ENCODE measurements at places on chromosomes 5 and 9.

- DNase-seq, result no peak
These were observed 114.4 kb downstream of the ROR2 start for GRCh38 chr9:91835632-91836031.

GRCh38 chr5:166073901-166074581 lies 2217.4 kb upstream of the WWC1 start:
- DNase-seq, result no peak

- DNase-seq, result no peak
These were observed 9.5 kb downstream of the ZNF367 start for GRCh38 chr9:96408409-96409280.

DNA sequence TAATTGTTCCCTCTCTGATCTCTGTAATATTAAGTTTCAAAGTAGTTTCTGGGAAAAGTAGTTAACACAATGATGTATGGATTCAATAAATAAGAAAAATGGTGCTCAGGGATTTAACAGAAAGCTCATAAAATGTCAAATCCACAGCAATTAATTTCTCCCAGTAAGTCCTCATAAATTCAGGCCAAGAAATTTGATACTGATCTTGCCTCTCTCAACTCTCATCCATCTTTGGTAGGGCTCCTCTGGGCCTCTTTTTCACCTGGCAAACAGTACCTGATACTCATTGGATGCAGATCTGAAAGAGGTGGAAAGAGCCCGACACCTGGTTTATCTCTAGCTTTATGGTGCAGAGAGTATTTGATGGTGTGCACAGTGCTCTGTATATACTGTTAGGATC lies 106.1 kb downstream of the STK32A start:
- DNase-seq, result no peak

- peak; percentile 22 for DNase-seq
These were observed 457.9 kb downstream of the RAB3C start for GRCh38 chr5:59040804-59041201.

GRCh38 chr5:61621202-61621650 lies 289.2 kb downstream of the ZSWIM6 start:
- no peak for DNase-seq

DNA sequence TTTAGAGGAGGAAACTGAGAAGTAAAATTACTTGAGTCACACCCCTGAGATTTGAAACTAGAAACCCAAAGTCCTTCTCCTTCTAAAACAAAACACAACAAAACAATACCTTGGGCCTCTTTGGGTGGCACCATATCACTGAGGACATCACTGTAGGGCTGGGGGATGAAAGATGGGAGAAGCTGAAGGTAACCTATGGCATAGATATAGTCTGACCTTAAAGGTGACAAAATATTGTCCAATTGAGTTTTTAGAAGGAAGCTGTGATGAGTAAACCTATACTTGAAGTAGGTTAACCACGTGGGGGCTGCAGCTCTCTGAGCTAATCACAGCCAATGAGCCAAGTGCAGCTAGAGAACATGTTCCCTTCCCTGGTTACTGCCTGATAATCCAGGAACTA lies 167.4 kb upstream of the CD180 start:
- no peak for DNase-seq

DNA sequence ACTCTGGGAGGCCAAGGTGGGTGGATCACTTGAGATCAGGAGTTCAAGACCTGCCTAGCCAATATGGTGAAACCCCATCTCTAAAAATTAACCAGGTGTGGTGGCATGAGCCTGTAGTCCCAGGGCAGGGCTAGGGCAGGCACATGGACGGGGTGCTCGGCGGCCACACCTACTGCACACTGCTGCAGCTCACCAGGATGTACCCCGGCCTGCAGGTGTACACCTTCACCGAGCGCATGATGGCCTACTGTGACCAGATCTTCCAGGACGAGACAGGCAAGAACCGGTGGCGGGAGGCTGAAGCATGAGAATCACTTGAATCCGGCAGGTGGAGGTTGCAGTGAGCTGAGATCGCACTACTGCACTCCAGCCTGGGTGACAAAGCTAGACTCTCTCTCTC lies 3.2 kb downstream of the ST6GALNAC4 start:
- DNase-seq, result no peak

- DNase-seq, result no peak
These were observed 166.7 kb downstream of the PAPPA start for GRCh38 chr9:116320290-116320689.

GRCh38 chr5:175885813-175886212 lies 14.4 kb downstream of the CPLX2 start:
- no peak for DNase-seq

GRCh38 chr9:111481885-111482636 lies 2.1 kb downstream of the ECPAS start:
- peak; percentile 23 for DNase-seq

DNA sequence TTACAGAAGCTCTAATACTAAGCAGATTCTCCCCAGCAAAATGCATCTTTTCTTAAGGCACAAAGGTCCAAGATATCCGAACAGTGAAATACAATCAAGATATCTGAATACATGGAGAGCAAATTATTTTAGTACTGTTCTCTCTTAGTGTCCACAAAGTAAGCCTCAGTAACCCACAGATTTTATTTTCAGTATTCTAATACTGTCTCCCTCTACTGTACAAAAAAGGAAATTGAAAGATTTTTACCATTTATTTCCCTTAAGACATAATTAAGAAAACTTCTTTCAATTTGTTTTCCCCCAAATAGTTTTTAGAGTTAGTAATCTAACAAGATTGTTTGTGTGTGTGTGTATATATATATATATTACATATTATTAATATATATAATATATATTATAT lies 24.7 kb upstream of the NOL6 start:
- no peak for DNase-seq

- no peak for DNase-seq
These were observed 36.6 kb downstream of the NREP start for GRCh38 chr5:111720333-111720890.

DNA sequence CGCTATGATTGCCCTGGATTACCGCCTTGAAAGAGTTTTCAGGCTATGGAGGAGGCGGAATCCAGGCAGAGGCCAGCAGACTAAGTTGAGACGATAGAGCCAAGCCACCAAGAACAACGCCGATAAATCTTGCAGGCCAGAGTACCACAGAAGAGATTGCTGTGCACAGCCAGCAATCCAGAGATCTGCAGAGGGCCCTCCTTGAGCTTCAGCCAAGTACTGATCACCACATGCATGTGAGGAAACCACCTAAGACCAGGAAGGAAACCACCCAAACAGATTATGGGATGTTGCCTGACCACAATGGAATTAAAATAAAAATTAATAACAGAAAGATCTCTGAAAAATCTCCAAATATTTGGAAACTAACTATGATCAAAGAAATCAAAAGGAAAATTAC lies 74.9 kb downstream of the GCNT4 start:
- DNase-seq, result no peak

DNA sequence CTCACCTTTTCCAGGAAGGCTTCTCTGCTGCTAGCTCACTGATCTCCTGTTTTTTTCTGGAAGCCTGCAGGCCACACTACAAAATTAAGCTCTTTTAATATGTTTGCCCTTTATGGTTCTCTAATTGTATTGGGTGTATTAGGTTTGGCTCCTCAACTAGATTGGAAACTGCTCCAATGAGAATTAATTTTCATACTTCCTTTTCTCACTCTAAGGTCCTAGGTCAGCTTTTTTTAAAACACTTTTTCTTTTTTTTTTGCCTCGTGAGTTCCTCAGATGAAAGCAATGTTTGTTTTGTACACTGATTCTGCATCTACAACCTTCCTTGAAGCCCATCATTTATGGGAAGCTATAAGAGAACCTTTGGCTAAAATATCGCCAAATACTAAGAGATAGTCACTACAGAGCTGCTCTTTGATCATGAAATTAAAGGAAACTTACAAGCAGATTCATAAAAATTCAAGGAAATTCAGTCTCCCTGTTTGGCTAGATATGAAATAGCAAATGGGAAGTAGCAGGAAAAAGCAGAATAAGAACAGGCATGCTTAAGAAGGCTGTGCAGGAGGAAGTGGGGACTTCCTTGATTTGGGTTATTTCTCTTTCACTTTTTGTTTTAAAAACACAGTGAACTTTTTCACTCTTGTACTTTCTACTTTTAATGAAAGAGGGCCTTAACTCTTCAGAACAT lies 55.2 kb upstream of the FYB1 start:
- DNase-seq, result no peak

DNA sequence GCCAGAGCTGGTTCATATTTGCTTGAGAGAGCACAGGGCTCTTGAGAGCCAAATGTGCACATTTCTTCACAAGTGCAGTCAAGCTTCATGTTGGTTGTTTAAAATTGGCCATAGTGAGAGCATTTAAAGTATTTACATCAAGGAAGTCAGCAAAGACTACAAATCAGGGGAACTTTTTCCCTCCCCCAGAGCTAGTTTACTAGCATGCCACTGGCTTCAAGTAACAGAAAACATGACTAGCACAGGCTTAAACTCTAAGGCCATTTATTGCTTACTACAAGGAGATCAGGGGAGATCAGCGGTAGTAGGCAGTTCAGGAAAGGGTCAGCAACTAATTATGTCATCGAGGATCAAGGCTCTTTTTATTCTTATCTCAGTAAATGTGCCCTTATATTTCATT lies 11.0 kb upstream of the CCDC171 start:
- DNase-seq, result no peak

GRCh38 chr9:91720751-91721705 lies 229.0 kb downstream of the ROR2 start:
- no peak for DNase-seq

- DNase-seq, result no peak
These were observed 241.1 kb downstream of the NFIB start for GRCh38 chr9:14072850-14073249.

GRCh38 chr9:24073007-24073592 lies 247.1 kb upstream of the ELAVL2 start:
- no peak for DNase-seq

- no peak for DNase-seq
These were observed 26.3 kb downstream of the AHRR start for GRCh38 chr5:347712-348284.

- peak; percentile 42 for DNase-seq
These were observed 46.2 kb upstream of the DENND4C start for GRCh38 chr9:19184144-19184917.

DNA sequence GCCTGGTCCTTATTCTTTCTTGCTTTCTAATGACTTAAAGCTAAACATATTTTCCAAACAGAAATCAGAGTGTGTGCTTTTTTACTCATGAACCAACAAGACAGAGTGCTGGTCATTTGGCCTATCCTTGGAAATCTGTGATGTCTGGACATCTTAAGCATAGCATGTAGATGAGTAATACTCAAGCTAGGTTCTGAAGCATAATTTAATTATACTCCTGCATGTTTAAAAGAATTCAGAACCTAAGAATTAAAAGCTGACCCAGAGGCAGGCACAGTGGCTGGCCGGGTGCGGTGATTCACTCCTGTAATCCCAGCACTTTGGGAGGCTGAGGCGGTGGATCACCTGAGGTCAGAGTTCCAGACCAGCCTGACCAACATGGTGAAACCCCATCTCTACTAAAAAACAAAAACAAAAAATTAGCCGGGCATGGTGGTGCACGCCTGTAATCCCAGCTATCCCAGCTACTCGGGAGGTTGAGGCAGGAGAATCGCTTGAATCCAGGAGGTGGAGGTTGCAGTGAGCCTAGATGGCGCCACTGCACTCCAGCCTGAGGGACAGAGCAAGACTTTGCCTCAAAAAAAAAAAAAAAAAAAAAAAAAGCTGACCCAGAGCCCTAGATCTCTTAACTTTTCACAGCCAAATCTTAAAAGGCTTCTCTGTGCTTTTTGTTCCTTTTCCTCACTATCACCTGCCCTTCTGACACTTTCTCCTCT lies 16.2 kb upstream of the TJP2 start:
- no peak for DNase-seq

- no peak for DNase-seq
These were observed 10.3 kb upstream of the FBXL7 start for GRCh38 chr5:15489571-15490235.

DNA sequence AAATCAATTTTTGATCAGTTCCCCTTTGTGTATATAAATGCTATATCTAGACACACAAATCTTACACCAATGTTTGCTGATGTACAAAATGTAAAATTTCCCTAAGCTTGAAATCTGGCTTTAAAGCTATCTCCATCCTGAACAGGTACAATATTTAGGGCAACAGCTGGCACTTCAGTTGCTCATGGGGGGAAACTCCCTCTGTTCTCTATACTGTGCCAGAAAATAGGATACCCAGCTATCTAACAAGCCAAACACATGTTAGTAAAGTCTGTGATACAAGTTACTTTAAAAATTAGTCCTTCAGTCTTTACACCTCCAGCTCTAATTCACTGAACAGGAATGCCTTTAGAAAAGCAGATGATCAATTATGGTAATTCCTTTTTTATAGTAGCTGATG lies 191.8 kb downstream of the SLF1 start:
- DNase-seq, result no peak

DNA sequence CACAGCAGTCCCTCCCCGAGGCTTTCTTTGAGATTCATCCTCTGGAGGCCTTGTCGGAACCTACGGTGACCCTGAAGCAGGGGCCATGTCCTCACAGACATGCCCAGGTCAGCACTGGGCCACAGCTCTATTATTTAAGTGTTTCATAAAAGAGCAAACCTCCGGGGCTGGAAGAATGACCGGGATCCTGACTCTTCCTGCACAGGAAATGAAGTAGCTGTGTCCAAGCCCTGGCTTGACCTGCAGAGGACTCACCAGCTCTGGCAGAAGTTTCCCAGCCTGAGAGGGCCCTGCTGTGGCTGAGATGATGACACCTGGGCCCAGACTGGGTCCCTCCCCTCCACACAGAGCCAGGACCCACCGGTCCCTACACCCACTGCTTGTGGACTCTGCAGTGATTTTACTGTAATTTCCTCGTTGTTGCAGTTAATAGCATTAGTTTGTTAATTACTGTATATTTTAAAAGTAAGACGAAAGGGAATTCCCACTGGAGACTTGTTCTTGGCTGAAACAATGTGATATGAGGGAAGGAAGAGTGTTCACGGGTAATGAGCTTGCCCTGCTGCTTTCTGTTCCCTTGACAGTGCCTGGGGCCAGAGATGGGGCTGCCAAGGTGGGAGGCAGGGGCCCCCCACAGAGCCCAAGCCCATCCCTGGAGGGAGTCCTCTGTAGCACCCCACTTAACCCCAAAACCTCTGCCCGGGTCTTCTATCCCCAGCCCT lies 72.2 kb downstream of the PCDH1 start:
- no peak for DNase-seq

DNA sequence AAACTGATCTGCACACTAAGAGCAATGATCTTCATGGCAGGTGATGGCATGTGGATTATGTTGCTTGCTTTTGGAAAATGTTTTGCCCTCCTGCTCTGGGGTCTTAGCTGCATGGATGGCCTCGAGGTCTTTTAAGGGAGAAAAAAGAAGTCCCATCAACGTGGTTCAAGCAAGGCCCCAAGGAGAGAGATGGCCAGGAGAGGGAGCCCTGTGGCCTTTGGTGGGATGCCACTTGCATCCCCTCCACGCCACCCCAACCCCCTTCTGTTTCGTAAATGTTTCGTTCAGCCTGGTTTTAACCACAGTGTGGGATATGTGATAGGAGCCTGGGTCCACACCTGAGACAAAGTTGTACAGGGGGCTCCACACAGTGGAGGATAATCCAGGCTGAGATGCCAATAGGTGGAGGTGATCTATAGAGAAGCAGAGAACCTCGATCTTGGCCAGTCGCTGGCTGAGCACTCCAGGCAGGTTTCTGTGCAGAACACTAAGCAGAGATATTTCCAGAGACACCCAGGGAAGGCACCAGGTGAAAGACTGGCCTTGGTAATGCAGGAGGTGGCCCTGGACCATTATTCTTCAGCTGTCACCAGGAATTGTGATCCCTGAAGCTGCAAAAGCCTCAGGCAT lies 25.8 kb upstream of the FRRS1L start:
- DNase-seq, result no peak
